ENCODE measurements at places on chromosomes 13 and 19. TPM values are rescaled to one million over a fixed set of nuclear protein-coding genes. Genes with fewer than 3 reads are reported as not detected.
A peak's percentile ranks its signal among the peaks of the same experiment; 100 is the strongest.

- H3K27me3 ChIP-seq = no peaks in the 10 kb centered on the region
- H3K27ac ChIP-seq = no peak overlapping the region
- H3K4me3 ChIP-seq = no peak overlapping the region
- peaks cover 3% of the 10 kb centered on the region for H3K4me1 ChIP-seq
- no peak for DNase-seq
- H3K36me3 ChIP-seq = peaks cover 3% of the 10 kb centered on the region
Measured at GRCh38 chr13:98523455-98524102, 53.3 kb downstream of the STK24 start.

DNA sequence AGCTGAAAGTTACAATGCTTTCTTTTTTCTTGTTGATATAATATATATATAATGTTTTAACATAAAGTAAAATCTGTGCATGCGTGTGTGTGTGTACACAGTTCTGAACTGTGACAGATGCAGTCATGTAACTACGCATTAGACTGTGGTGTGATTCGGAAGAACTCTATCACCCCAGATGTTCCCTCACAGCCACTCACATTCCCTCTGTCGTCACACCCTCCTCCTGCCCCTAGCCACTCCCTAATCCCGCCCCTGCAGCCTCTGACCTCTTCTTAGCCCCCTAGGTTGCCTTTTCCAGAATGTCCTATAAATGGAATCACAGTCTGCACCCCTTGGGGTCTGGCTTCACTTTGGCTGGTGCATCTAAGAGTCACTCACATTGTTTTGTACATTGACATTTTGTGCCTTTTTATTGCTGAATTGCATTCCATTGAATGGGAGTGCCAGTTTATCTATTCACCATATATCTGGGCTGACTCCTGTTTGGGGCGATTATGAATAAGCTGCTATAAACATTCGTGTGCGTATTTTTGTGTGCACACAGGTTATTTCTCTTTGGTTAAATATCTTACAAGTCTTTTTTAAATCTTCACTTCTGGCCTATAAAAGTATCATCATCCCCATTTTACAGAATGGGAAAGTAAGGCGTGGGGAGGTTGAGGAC is 20.4 kb downstream of the DHRS12 start:
- no peaks in the 10 kb centered on the region for H3K27me3 ChIP-seq
- no peaks in the 10 kb centered on the region for H3K36me3 ChIP-seq
- no peaks in the 10 kb centered on the region for H3K4me1 ChIP-seq
- no peak overlapping the region for H3K27ac ChIP-seq

DNA sequence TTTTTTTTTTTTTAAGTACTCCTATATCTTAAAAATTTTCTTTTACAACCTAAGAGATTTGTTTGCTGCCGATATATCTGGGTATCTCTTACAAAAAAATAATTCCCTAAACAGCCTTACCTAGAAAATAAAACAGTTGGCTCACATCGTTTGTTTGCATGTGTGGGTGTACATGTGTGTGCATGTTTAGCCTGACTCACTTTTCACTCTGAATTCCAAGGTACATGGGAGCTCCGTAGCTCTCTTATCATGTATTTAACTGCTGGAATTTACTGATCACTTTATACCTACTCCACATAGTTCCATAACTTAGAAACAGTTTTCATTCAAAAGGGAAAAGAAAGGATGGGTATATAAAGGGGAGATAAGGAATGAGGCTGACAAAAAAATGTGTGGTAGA is 616.5 kb downstream of the GPC6 start:
- H3K4me1 ChIP-seq = no peaks in the 10 kb centered on the region
- DNase-seq = no peak
- H3K4me3 ChIP-seq = no peak overlapping the region
- H3K36me3 ChIP-seq = no peaks in the 10 kb centered on the region

DNA sequence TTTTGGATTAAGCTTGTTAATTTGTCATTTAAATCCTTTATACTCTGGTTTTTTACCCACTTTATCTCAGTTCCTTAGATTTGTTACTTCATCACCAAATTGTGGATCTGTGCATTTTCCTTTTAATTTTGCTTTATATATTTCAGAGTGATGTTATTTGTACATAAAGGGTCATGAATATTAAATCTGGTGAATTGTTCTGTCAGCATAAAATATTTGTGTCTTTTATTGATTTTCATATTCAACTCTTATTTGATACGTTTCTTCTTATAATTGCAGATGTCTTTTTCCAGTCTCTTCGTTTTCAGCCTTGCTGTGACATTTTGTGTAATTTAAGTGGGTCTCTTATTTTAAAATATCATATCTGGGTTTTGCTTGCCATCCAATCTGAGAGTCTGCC is 4.7 kb downstream of the SETDB2 start:
- H3K36me3 ChIP-seq = no peaks in the 10 kb centered on the region
- no peak for DNase-seq
- no peak overlapping the region for H3K4me3 ChIP-seq
- no peak overlapping the region for H3K27ac ChIP-seq

DNA sequence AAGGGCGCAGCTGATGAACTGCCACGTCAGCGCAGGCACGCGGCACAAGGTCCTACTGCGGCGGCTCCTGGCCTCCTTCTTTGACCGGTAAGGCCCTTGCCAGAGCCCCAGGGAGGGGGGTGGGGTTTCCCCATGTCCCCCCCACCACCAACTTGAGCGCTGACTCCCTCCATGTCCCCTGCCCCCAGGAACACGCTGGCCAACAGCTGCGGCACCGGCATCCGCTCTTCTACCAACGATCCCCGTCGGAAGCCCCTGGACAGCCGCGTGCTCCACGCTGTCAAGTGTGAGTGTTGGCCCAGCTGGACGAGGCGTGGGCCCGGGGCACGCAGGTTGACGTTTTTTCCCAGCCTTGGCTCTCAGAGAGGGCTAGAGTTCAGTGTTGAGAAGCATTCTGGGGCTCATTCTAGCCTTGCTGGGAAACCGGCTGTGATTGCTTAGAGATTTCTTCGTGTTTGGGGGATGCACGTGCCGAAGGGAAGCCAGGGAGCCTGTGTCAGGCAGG is 12.8 kb downstream of the STX10 start:
- DNase-seq = no peak
- H3K27me3 ChIP-seq = no peaks in the 10 kb centered on the region
- H3K4me3 ChIP-seq = no peak overlapping the region

DNA sequence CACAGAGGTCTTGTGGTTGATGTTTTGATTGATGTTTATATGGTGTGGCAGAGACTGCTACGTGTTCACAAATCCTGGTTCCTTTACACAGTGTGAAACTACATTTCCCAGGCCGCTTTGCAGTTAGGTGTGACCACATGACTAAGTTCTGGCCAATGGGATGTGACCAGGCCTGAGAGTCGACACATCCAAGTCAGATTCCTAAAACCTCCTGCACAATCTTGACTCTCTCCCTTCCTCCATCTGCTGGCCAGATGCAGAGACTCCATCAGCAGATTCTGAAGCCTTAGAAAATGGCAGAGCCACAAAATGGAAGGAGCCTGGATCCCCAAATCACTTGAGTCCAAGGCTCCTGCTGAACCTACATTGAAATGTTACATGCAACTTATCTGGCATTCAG is 12.6 kb downstream of the CD37 start:
- no peak overlapping the region for H3K4me3 ChIP-seq
- DNase-seq = no peak
- H3K27ac ChIP-seq = no peak overlapping the region
- no peaks in the 10 kb centered on the region for H3K36me3 ChIP-seq
- no peaks in the 10 kb centered on the region for H3K4me1 ChIP-seq

DNA sequence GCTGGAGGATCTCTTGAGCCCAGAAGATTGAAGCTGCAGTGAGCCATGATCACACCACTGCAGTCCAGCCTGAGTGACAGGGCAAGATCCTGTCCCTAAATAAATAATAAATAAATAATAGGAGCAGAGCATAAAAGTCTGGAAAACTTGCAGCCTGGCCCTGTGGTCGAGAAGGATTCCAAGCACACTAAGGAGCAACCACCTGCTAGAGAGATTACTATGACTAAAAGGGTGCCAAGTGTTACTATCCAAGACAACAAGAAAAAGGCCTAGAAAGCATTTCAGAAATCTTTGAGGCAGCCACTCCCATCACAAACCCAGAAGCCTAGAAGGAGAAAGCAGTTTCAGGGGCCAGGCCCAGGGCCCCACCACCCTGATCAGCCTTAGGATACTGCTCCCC is 46.1 kb downstream of the LHFPL6 start:
- no peak for DNase-seq
- no peaks in the 10 kb centered on the region for H3K4me1 ChIP-seq
- no peak overlapping the region for H3K4me3 ChIP-seq
- H3K27me3 ChIP-seq = no peaks in the 10 kb centered on the region
- no peaks in the 10 kb centered on the region for H3K36me3 ChIP-seq

- no peak for DNase-seq
- H3K4me3 ChIP-seq = no peak overlapping the region
- H3K27me3 ChIP-seq = no peaks in the 10 kb centered on the region
- no peak overlapping the region for H3K27ac ChIP-seq
- peaks cover 10% of the 10 kb centered on the region for H3K4me1 ChIP-seq
Measured at GRCh38 chr19:944171-944567, 18.3 kb downstream of the ARID3A start.

- H3K27ac ChIP-seq = no peak overlapping the region
- H3K4me3 ChIP-seq = no peak overlapping the region
- no peaks in the 10 kb centered on the region for H3K27me3 ChIP-seq
- no peaks in the 10 kb centered on the region for H3K4me1 ChIP-seq
- no peak for DNase-seq
- H3K36me3 ChIP-seq = no peaks in the 10 kb centered on the region
Measured at GRCh38 chr13:40562975-40563349, 103.5 kb downstream of the FOXO1 start.

DNA sequence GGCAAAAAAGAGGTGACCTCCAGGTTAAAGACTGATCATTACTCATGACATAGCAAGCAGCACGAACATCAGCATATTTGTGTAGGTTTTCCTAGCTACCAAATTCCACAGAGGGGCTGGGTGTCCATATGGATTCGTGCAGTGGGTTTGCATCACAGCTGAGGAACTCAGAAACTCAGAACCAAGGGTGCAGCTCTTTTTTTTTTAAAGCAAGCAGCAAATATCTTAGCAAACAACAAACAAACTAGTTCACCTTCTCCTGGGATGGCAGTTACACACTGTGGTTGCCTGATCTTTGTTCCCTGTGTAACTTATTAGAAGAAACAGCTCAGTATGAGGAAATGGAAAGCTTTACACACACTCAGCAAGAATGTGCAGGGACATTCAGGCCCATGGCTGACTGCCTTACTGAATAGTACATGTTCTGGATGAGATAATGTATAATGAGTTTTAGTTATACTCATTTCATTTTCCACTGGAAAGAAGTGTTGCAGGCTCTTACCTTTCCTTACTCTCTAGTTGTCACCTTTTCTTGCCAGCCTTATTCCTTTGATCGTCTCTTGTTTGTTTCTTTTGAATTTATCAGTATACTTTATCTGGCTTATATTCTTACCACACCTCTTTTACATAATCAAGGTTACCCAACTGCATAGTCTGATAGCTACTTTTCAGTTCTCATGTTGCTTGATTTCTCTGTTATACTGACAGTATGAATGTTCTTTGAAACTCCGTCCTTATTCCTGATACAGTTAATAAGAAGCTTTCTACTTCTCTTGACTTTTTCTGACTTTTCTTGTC is 4.3 kb downstream of the NDFIP2 start:
- DNase-seq = no peak
- H3K4me1 ChIP-seq = peaks cover 11% of the 10 kb centered on the region
- H3K36me3 ChIP-seq = no peaks in the 10 kb centered on the region
- peaks cover 11% of the 10 kb centered on the region for H3K27me3 ChIP-seq

DNA sequence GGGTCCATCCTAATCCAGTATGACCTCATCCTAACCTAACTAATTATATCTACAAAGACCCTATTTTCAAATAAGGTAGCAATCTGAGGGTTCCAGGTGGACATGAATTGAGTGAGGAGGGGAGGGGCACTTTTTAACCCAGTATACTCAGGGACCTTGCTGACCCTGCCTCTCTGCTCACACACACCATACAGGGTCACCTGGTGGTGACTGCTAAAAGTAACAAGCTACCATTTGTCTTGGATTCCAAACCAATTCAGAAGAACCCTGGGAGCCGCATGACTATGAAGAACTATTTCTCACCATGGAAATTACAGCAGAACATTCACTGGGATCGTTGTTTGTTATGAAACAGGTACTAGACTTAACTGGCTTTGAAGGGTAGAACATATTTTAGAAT is 151.9 kb downstream of the LACC1 start:
- H3K27me3 ChIP-seq = no peaks in the 10 kb centered on the region
- H3K4me3 ChIP-seq = no peak overlapping the region
- no peaks in the 10 kb centered on the region for H3K36me3 ChIP-seq
- no peak for DNase-seq
- no peaks in the 10 kb centered on the region for H3K4me1 ChIP-seq

DNA sequence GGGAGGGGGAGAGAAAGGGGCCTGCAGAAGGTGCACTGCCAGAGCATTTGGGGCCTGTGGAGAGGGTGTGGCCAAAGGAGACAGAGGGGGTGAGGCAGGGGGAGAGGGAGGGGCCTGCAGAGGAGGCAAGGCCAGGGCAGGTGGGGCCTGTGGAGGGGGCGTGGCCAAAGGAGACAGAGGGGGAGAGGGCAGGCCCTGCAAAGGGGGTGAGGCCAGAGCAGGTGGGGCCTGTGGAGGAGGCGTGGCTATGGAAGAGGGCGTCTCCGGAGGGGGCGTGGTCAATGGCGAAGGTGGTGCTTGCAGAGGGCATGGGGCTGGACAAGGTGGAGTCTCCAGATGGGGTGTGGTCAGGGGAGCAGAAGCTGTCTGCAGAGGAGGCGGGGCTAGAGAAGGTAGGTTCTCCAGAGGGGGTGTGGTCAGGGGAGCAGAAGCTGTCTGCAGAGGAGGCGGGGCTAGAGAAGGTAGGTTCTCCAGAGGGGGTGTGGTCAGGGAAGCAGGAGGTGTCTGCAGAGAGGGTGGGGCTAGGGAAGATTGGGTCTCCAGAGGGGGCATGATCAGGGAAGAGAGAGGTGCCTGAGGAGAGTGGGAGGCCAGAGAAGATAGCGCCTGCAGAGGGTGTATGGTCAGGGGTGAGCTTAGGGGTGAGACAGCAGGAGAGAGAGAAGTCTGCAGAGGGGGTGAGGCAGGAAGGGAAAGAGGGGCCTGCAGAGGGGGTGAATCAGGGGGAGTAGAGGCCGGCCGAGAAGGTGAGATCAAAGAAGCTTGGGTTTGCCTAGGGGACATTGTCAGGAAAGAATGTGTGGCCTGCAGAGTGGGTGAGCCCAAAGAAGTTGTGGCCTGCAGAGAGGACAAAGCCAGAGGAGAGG is 3.4 kb downstream of the PRR36 start:
- no peaks in the 10 kb centered on the region for H3K36me3 ChIP-seq
- H3K4me1 ChIP-seq = peaks cover 45% of the 10 kb centered on the region
- DNase-seq = no peak
- no peak overlapping the region for H3K27ac ChIP-seq

GRCh38 chr19:51294977-51295375 is 16.5 kb upstream of the IGLON5 start:
- H3K4me1 ChIP-seq = no peaks in the 10 kb centered on the region
- H3K4me3 ChIP-seq = no peak overlapping the region
- no peaks in the 10 kb centered on the region for H3K27me3 ChIP-seq

- H3K27ac ChIP-seq = no peak overlapping the region
- DNase-seq = no peak
- H3K36me3 ChIP-seq = no peaks in the 10 kb centered on the region
- peak overlapping the region; percentile 97 for H3K4me3 ChIP-seq
- no peaks in the 10 kb centered on the region for H3K27me3 ChIP-seq
Measured at GRCh38 chr19:12163826-12164225, 930 bp downstream of the ZNF136 start.

Gene CRX
- polyA plus RNA-seq = 0.05 TPM

Gene PALM3
- polyA plus RNA-seq = 0.18 TPM
